ENCODE measurements at places on chromosomes 4 and X.

GRCh38 chr4:108155373-108155772 lies 13.4 kb downstream of the LEF1 start:
- no peak for DNase-seq

GRCh38 chr4:112061207-112061817 lies 83.9 kb upstream of the FAM241A start:
- no peak for DNase-seq

- no peak for DNase-seq
Measured at GRCh38 chrX:105647749-105648148, 174.6 kb upstream of the NRK start.

- DNase-seq: no peak
Measured at GRCh38 chr4:20078644-20079043, 173.1 kb upstream of the SLIT2 start.

DNA sequence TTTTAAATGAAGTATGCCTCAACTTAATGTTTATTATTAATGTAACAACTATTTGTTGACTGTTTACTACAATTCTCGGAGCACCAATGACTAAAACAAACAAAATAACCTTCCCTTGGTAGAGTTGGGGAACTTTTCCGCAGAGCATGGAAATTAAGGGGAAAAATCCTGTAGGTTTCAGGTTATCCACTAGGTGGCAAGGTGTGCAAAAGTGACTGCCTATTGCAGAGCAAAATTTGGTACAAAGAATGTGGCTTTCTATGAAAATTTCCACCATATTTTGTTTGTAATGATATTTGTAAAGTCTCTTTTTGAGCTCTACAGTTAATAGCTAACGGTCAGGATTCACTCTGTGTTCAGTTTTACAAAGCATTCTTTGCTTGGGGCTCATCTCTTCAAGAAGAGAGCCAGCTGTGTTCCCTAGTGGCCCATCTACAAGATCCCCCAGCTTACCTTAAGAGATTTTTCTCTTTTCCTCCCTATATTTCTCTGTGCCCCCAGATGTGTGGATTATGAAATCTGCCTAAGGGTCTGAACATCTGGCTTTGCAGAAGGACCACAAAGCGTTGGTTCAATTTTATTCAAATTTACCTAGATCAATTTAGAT lies 61.1 kb downstream of the FBXO8 start:
- peak; percentile 18 for DNase-seq

GRCh38 chrX:30957753-30958152 lies 68.7 kb upstream of the TAB3 start:
- DNase-seq: no peak

DNA sequence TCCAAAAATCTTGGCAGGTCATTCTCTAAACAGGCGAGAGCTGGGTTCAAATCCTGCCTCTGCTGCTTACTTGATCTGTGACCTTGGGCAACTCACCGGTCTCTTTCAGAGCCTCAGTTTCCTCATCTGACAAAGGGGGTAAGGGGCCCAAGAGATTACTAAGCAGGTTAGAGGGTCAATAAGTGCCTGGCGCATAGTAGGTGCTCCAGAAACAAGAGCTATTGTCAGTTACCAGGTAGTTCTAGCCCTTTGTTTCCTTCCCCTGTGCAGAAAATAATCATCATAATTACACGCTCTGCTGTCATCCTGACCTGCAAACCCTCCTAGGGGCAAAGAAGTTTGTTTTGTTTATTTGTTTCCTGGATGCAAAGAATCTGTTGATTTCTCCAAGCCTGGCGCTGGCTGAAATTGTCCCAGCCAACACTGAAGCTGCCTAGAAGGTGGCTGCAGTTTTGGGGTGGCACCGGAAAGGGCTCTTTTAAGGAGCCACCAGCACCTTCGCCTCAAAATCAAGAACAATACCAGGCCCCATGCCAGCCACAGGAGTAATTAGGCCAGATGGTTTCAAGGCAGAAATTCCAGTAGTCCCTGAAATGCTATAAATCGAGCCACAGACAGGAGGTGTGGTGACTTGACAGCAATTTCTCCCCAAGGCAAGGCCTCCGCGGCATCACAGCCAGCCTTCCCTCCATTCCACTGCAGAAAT lies 10.2 kb upstream of the KIAA0232 start:
- no peak for DNase-seq

- no peak for DNase-seq
Measured at GRCh38 chrX:50618788-50619558, 148.3 kb upstream of the DGKK start.

- DNase-seq: no peak
Measured at GRCh38 chrX:104877504-104877903, 311.5 kb downstream of the IL1RAPL2 start.

DNA sequence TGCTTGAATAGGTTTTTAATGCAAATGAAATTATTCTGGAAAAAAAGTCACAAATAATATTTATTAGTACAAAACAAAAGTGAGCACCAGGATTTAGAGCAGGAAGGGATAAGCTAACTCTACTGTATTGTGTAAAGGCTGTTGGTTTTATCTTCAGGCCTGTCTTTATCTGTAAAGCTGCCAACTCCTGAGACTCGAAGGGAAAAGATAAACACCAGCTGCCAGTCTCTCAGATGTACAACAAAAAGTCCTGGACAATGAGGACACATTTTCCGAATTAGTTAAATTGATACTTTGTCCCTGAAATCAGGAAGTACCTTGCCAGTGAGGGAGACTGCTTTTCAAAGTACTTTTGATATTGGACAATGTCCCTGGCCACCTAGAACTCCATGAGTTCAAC lies 8.8 kb downstream of the DDX60 start:
- no peak for DNase-seq

DNA sequence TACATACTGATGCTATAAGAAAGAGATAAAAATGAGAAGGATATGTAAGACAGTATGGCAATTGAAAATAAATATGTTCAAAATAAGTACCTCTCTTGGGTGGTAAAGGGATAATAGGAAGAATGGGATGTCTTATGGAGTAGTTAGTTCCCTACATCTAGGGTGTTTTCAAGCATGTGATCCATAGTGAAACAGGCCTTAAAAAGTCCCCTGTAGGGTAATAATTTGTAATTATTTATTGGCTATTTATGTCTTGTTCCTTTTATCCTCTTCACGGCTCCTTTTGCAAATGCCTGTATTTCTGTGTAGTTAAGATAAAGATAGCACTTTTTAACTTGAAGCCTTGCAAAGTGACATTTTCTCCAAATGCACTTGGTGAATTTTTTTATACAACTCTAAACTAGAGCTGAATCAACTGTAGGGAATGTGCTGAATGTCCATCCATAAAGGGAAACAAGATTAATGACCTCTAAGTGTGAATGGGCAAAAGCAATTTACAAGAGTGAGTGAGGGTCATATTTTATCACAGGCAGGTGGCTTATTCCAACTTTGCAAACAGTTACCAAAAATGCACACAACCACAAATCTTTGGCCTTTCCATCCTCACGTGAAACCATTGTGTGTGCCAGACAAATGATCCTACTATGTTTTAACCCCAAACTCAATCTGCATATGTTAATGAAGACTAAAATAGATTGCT lies 299.0 kb downstream of the KCNIP4 start:
- no peak for DNase-seq

DNA sequence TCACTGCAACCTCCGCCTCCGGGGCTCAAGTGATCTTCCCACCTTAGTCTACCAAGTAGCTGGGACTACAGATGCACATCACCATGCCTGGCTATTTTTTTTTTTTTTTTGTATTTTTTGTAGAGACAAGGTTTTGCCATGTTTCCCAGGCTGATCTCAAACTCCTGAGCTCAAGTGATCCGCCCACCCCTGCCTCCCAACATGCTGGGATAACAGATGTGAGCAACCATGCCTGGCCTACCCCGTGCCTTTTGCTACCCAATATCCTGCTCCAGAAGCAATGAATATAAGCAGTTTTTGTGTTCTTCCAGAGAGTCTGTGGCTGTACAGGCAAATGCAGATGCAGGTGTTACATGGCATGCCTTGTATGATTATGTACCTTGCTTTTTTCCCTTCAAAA lies 50.5 kb downstream of the TBC1D14 start:
- DNase-seq: no peak

GRCh38 chr4:144739511-144740033 lies 93.6 kb downstream of the HHIP start:
- no peak for DNase-seq

DNA sequence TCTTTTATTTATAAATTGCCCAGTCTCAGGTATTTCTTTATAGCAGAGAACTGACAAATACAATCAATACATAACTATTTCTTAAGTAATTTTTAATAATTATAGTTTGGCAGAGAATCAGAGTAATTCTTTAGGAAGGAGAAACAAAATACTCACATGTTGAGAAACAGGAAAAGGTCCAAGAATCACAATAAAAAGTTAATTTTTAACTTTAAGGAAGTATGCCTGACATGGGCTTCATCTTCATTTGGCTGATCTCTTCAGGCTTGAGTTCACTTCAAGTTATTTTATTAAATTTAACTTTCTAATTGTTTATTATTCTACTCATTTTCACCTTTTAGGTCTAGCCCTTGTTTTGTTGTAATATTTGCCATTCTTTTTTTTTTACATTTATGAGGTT lies 36.1 kb upstream of the RNF150 start:
- no peak for DNase-seq

DNA sequence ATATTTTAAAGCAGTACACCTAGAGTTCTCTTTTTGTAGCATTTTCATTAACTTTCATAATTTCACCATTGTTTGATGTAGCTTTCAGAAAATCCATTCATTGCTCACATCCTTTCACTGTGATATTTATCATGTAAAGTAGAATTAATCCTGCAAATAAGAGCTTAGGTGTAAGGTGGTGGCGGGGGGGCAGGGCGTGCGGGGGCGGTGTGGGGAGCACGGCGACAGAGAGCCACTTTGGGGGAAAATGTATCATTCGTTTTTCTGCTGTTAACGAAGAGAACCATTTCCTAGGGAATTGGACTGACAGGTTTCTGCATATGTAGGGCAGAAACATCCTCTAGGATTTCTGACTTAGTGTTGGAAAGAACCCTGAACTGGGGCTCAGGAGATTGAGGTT lies 82.6 kb upstream of the BRS3 start:
- no peak for DNase-seq

DNA sequence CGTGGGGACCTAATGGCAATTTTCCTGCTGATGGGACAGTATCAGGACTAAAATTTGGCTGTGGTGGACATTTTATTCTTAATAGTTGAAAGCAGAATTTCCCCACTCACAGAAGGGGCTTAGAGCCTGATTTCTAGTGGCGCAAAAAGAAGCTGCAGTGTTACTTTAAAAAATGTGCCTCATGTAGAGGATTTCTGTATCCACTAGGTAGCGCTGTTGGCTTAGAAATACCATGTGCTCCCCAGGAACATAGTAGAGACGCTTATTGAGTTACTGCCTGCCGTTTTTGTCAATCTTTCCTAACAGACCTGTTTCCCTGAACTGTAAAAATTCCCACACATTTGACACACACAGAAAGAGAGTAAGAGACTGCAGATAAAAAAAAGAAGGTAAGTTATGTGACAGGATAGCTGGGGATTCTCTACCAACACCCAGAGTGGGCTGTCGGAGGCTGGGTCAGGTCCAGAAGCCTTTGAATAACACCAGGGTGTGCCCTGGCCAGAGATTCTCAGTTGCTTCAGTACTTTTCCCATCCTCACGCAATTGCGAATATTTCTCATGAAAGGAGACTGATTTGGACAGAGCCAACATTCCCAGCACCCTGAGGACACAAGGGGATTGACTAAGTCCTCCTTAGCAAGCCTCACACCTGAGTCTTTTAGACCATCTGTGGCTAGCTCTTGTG lies 88.4 kb downstream of the ZXDA start:
- DNase-seq: peak; percentile 56

DNA sequence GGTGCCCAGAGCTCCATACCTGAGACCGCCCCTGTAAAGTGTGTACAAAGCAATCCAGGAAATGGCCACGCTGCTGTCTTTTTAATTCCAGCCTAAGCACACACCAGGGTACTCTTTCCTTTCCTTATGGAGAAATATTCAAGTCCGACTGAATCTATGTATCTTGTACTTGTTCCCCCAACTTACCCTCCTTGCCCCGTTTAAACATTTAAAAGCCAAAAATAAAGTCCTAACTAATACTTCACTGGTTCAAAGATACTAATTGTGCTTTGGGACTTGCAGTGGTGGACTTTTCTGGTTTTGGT lies 731 bp upstream of the AMMECR1 start:
- no peak for DNase-seq

DNA sequence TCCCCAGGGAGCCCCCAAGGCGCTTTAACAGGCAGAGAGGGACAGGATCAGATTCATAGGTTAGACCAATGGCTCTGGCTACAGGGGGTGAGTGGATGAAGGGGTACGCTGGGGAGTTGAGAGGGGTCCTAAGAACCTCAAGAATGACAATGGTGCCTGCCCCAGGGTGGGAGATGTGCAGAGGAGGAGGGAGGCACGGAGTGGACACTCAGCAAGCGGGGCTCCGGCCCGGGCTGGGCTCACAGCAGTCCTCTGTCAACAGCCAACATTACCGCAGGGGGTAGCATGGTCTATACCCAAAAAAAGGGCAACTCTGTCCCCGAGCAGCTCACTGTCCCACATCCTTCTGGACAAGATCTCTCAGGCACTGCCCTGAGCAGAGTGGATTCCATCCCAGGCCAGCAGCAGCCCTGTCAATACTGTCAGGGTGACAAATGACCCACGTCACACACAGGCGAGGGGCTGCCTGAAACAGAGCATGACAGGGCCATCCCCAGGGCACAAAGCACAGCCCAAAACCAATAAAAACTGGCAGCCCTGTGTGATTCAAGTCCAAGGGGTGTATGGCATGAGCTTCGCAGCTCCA lies 47.7 kb upstream of the PPP2R2C start:
- no peak for DNase-seq

- DNase-seq: no peak
Measured at GRCh38 chrX:103372886-103373285, 3.5 kb upstream of the BEX3 start.

DNA sequence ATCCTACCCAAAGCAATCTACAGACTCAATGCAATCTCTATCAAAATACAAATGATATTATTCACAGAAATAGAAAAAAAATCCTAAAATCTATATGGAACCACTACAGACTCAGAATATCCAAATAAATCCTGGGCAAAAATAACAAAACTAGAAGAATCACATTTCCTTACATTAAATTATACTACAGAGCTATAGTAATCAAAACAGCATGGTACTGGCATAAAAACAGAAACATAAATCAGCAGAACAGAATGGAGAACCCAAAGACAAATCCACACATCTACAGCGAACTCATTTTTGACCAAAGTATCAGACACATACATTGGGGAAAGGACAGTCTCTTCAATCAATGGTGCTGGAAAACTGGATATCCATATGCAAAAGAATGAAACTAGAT lies 304.1 kb upstream of the FGF13 start:
- no peak for DNase-seq

DNA sequence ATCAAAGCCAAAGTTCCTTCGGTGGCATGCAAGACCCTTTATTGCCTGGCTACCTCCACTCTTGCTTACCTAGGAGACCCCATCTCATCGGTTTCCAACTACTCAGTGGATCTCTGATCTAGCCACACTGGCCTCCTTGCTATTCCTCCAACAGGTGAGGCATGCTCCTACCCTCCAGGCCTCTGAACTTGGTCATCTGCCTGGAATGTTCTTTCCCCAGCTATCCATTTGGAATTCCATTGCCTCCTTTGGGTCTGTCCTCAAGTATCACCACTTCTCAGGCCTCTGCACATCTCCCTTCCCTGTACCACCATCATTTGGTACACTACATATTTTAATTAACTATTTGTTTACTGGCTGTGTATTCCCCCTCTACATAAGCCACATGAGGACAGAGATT lies 11.2 kb downstream of the LGI2 start:
- no peak for DNase-seq

GRCh38 chr4:129561886-129562671 lies 466.1 kb downstream of the C4orf33 start:
- DNase-seq: no peak

- no peak for DNase-seq
Measured at GRCh38 chr4:33116871-33117270, 2396.7 kb downstream of the PCDH7 start.

All from CD4-positive, alpha-beta memory T cell (primary cell).